ENCODE measurements at places on chromosomes 3 and 15.

DNA sequence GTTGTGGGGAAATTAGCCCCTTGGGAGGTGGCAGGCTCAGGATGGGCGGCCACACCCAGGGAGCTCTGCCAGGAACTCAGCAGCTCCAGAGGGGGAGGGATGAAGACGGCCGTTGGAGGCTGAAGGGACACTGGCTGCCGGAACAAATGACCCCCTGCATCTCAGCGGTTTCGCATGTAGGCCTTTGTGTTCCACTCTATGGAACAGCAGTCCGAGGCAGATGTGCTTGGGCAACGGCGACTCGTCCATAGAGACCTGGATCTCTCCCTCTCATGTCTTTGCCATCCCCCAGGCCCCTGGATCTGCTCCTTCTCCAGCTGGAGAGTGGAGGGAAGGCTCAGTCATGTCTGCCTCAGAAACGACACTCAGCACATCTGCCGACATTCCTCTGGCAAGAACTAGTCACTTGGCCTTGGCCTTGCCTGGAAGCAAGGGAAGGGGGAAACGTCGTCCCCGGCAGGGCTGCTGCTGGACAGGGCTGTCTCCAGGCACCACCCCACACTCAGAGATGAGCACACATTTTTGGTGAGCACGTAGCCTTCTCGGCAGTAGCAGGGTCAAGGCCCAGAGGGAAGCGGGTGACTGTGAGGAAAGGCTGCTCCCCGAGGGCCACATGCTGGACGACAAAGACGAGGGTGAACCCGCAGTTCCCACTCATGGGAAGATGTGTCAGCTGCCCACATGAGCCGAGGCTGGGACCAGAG is 83.8 kb downstream of the ASB7 start:
- DNase-seq = no peak

- no peak for DNase-seq
Observed at GRCh38 chr3:78972617-78973301, 795.0 kb downstream of the ROBO1 start.

DNA sequence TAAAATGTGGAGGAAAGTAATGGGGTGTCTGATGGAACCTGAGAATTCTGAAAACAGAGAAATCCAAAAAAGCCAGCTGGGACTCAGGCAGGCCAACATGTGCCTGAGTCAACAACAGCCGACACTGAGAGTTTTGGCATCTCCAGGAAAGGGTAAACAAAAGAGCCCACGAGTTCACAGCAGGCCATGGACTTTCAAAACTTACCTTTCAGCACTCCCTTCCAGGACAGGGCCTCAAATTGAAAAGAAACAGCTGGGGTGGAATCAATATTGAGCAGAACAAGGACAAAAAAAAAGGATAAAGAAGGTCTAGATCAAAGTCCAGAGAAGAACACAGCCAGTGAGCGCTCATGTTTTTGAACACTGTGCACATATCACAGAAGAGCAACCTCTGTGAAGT is 735.4 kb upstream of the GRM7 start:
- no peak for DNase-seq

DNA sequence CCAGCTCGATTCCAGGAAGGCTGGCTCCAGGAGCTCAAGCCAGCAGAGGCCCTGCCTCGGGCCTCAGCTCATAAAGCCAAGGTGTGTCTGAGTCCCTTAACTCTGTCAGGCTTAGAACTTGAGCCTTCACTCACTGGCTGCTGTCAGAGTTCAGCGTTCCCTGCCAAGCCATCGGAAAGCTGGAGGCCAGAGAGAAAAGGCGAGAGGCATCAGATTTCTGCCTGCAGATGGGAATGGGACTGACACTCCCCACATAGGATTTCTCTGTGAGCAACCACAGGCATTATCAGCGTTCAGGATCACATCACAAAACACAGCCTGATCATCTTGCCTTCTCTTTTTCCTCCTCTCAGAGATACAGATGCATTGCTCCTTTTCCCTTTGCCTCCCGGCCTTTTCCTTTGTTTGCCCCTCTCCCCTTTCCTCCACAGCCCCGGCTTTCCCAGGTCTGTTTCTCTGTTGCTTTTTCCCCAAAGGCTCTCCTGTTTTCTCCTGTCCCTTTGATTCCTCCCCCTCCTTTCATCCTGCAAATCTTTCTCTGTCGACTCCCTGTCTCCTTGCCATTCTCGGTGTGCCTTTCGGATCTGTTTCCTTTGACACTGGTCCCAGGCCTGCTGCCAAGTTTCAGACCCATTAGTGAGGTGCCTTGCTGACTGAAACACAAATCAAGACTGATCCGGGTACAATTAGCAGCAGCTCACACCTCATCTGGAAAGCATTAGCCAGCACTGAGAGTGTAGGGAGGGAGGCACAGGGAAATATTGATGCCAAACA is 44.5 kb upstream of the BOC start:
- no peak for DNase-seq

DNA sequence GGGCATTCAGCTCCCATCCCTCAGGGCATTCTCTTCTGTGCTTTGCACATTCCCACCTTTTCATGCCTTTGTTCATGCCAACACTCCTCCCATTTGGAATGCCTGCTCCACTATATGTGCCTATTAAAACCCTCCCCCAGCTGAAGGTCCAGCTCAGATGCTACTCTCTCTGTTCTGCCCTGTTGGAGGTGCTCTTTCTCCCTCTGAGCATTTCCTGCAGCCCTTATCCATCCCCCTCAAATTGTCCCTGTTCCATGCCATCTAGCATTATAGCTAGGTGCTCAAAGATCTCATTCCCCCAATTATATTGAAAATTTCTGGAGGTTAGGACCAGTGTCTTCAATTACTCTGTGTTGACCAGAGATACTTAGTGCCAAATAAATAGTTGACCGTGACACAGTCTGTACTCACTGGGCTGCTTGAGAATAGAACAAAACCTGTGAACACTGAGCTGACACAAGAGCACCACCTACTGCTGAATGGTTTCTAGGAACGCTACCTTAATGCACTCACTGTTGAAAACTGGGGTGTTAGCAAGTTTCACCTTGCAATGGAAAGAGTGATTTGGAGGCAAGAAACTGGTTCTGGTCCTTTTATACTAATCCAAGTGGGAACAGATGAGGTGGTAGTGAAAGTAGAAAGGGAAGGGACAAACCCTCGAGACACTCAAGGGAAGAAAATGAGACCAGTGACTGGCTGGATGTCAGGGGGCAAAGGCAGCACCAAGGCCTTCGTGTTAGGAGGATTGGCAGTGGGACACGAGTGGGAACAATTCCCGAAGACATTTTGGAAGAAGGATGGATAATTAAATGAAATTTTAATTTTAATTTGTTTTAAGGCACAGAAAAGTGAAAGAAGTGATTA is 289.8 kb upstream of the ROPN1 start:
- DNase-seq = peak; percentile 38

- DNase-seq = no peak
Observed at GRCh38 chr3:174010907-174011306, 613.4 kb downstream of the NLGN1 start.

- DNase-seq = no peak
Observed at GRCh38 chr3:188949996-188950395, 221.8 kb upstream of the TPRG1 start.

DNA sequence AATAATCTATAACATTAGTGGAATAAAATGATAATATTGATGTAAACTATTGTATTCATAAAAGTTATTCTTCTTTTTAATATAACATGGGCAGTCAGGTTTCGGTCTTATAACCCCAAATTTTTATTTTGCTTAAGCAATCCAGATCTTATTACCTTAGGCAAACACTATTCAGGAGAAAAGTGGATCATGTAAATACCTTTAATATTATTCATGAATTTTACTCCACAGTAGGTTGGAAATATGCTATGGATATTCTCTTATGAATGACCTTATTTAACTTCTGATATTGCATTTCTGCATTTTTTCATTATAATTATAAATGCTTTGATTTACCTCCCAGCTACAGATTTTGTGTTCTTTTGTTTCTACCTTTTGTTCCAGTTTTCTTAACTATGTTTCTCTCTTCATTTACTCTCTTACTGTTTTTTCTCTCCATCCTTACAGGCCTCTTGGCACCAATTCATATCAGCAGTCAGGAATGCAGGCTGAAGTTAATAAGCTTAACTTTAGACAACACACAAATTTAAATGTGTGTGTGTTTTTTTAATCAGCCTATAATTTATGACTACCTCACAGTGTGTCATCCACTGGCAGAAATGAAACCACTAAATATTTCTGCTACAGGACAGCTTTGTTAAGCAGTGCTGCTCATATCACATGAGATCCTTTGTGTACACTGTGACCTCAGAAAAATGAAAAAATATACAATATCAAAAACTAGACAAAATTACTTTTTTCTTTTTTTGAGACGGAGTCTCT is 111.0 kb downstream of the NSUN3 start:
- DNase-seq = no peak
